ENCODE measurements at places on chromosomes 12 and 14.

GRCh38 chr12:132168311-132169031, 24.2 kb downstream of the NOC4L start:
- DNase-seq, result no peak

DNA sequence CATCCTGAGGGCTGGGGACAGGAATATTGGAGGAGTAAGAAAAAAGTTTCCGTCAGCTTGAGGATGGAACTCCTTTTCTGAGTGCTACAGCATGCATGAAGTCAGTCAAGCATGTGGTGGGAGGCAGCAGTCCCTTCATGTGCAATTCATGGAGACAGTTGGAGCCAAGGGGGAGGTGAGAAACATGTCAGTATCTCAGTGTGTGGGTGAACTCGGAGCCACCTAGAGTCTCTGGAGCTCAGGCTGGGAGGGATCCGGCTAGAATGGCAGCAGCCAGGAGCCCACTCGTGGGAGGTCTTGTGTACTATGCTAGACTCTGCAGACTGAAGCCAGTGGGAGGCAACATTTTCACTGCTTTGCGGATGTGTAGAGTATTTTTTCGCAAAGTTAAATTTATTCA, 60.3 kb downstream of the AVPR1A start:
- no peak for DNase-seq

- peak; percentile 23 for DNase-seq
These were observed 1.7 kb downstream of the AJUBA start for GRCh38 chr14:22980672-22981089.

- DNase-seq, result no peak
These were observed 13.9 kb upstream of the AVPR1A start for GRCh38 chr12:63164911-63165310.

- DNase-seq, result no peak
These were observed 91.8 kb downstream of the KIF21A start for GRCh38 chr12:39351153-39351552.

DNA sequence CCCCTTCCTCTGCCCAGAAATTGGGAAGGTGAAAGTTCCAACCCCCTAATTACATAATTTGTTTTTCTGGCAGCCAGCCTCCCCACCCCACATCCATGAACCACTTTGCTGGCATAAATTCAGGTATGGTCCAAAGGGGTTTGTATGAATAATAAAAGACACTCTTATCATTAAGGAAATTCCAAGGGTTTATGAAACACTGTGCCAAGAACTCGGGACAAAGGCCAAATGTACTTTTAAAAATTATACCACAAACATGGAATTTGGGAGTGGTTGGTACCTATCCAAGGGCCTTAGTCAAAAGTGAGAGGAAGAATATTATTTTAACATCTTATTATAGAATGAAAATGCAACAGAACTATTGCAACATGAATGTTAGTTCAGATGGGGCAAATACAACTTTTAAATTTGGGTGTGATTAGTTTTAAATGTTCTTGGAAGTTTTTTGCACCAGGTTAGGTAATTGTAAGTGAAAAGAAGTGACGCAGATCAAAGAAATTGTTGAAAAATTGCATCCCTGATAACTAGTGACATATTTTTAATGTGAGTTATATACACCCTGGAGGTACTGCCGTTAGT, 217.8 kb downstream of the TMEM117 start:
- DNase-seq, result no peak

GRCh38 chr14:68621400-68622365, 171.2 kb downstream of the ZFP36L1 start:
- DNase-seq, result no peak

DNA sequence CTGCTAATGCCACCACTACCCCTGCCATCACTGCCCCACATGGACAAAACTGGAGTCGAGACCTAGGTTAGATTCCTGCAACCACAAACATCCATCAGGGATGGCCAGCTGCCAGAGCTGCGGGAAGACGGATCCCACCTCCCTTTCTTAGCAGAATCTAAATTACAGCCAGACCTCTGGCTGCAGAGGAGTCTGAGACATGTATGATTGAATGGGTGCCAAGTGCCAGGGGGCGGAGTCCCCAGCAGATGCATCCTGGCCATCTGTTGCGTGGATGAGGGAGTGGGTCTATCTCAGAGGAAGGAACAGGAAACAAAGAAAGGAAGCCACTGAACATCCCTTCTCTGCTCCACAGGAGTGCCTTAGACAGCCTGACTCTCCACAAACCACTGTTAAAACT, 7.1 kb upstream of the OAS2 start:
- no peak for DNase-seq

DNA sequence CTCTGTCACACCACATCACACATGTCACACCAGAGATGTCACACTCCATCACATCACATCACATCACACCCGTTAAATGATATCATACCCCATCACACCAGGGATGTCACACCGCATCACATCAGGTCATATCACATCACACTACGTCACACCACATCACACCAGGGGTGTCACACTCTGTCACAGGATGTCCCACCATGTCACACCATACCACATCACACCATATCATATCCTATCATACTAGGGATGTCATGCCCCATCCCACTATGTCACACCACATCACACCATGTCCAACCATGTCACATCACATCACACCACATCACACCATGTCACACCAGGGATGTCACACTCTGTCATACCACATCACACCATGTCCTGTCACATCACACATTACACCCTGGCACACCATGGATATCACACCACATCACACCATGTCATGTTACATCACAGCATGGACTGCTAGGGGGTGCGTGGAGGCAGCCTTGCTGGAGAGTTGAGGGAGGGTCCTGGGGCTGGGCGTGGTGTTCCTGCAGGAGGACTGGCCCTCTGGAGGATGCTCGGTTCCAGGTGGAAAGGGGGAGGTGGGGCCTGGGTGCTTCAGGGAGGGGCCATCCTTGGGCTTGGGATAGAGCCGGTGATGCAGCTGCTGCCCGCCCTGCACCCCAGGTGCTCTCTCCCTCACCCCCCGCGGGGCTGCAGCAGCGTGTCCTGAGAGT, 134.6 kb downstream of the TMEM121 start:
- DNase-seq, result no peak

DNA sequence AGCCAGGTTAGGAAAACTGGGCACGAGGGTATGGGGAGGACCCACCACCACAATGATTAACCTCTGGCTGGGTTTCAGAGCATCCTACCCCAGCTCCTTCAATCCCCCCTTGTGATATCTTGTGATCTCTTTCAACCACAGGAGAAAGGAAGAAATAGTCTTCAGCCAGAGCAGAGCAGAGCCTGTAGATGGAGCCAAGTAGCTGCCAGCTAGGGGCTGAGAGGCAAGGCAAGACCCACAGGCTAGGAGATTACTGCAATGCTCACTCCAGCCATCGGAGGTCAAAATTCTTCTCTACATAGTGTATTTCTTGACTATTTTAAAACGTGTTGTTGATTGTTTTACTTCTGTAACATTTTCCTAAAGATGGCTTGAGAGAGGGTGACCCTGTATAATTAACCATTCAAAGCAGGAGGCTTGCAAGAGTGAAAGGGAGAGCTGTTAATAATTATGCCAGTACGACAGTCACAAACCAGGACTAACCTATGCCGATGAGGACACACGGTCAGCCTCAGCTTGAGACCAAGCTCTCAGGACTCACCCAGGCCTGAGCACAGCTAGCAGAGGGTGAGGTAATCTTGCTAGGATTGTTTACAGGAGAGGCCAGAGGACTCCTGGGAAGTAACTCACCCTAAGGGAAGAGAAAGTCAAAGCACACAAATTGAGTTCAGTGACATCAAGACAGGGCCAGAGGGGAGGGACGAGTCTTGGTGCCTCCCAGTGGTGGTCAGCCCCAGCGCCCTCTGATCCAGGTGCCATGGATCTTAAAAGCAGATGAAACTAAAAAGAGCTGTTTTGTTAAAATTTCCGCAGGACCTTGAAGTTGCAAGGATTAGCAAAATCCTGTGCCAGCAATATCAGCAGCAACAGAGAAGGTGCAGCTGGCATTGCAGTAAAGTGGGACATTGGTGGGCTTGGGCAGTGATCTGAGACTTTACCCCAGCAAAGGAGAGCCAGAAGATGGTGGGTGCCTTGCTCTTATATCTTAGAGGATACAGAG, 29.8 kb upstream of the CDKN3 start:
- DNase-seq, result peak; percentile 38

GRCh38 chr12:129662234-129662633, 241.6 kb downstream of the TMEM132D start:
- no peak for DNase-seq

DNA sequence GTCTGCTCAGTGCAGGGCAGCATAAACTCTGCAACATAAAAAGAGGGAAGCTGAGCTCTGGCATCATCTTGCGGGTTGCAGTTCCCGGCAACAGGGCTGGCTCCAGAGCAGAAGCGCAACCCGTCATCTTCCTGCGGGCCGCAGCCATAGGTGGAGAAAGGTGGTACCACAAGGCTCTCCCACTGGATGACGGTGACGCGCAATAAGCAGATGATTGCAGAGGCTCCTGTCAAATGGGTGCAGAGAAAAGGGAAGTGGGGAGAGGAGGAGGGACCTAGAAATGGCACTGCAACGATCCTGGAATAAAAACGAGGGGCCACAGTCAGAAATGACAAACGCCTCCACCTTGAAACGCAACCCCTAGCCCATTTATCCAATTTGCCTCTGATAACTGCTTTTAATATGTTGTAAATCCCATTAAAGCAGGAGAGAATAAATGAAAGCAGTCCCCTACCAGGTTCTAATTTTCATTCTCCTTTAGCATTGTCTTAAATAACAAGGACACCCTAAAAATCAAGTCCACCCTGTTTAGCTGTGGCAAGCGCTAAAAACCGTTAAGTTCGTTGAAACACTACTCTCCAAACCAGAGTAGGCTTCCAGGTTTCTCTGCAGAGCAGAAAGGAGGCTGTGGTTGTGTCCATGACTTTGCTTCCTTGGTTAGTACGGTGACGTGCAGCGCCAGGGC, 30.9 kb upstream of the TUBA1C start:
- DNase-seq, result peak; percentile 35

DNA sequence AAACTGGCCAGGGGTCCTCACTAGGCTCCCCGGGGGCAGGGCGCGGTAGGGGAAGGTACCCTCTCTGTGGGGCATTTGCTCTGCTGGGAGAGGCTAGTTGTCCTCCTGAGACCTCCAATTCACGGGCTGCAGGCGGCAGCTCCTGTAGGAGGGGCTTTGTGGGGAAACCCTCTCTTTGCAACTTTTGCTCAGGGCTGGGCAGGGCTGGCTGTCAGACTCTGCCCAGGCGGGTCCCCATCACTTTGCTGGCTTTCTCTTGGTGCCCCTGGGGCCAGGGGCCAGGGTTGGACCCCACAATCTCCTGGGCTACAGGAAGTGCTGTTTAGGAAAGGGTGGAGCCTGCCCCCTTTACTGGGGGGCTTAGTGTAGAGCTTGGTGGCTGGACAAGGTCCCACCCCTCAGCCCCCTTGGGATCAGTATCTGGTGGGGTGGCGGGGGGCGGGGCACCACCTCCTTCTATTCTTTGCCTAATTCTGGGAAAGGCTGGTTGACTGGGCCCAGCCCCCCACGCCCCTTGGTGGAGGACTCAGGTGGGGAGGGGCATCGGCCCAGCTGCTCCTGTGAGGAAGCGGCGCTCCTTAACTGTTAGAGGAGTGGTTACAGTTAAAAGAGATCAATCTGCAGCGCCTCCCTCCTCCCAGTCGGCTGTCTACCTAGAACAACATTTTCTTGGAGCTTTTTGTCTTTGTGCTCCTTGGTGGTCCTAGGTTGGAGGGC, 918.7 kb downstream of the AACS start:
- no peak for DNase-seq

GRCh38 chr14:50023671-50024490, 92.5 kb downstream of the VCPKMT start:
- no peak for DNase-seq

- DNase-seq, result no peak
These were observed 4.7 kb upstream of the PLBD1 start for GRCh38 chr12:14572401-14572800.

GRCh38 chr12:70271025-70271424, 27.8 kb downstream of the CNOT2 start:
- DNase-seq, result no peak

DNA sequence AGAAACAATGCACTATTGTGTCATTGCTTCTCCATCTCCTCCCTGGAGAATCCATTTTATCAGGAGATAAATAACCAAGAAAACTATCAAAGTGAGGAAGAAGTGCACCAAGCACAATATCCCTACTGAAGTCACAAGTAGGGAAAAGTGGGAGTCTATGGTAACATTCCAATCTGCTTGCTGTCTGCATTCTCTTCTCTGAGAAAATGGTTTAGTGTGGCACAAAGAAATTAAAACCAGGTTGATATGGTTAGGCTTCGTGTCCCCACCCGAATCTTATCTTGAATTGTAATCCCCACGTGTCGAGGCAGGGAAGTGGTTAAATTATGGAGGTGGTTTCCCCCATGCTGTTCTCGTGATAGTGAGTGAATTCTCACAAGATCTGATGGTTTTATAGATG, 209.7 kb downstream of the PRKD1 start:
- no peak for DNase-seq

DNA sequence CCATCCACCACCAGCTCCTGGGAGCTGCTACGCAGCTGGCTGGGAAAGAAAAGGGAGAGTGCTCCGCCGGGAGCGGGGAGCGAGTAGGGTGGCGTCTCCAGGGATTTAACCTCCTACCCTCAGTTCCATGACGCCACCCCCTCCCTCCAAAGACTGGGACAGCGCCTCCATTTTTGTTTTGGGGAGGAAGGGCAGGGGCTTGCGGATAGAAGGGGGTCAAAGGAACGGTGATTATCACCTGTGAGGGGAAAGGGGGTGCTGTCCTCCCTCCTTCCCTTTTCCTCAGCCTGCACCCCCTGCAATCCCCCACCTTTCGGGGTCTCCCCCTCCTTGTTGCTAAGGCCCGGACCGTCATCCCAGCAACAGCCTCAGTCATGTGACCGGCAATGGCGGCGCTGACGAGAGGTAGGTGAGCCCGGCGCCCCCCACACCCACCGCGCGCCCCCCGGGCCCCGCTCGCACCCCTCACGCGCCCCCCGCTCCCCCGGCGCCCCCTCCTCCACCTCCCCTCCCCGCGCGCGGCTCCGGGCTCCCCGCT, at the start of gene DTX3:
Gene DTX3, plus strand, starts transcription at position 371 of the 538 bp plus-strand sequence. CDS start 1,694 bp downstream, outside the sequence.
- peak; percentile 42 for DNase-seq

DNA sequence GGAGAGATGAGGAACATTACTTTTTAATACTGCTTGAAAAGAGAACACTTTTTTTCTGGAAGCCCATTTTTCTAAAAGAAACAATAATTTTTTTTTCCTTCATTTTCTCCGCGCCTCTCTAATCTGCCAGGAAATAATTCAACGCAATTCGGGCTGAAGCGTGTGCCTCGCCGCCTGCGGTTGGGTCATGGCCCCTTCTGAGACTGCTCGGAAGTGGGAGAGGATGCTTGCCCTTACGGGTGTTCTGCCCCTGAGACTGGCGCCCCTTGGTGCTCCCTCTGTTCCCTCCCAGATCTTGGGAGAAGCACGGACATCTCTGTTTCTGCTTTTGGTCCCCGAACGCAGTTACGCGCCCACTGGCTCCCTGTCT, 332 bp upstream of the TBC1D30 start:
- DNase-seq, result no peak

DNA sequence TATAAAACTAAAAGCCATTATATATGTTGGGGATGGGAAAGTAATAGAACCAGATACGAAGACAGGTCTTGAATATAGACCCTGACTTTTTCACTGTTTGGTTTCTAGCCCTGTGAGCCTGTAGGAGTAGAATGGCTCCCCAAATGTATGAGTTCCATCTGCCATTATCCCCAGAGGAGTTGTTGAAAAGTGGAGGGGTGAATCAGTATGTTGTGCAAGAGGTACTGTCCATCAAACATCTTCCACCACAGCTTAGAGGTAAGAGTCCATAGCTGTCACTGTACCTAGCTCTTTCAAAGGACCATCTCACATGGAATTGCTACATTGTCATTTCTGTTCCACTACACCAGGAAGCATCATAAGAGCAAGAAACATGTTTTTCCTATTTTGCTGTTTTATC, 1.1 kb downstream of the NCAPD2 start:
- no peak for DNase-seq
